ENCODE measurements at places on chromosomes 7 and 10.

DNA sequence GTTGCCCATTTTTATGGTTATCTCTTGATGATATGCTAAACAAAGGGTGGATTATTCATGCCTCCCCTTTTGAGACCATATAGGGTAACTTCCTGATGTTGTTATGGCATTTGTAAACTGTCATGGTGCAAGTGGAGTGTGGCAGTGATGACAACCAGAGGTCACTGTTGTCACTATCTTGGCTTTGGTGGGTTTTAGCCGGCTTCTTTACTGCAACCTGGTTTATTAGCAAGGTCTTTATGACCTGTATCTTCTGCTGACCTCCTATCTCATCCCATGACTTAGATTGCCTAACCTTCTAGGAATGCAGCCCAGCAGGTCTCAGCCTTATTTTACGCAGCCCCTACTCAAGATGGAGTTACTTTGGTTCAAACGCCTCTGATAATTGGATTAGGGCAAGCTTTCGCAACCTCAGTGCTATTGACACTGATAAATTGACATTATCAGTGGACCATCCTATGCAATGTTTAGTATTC lies 36.9 kb downstream of the BAG3 start:
- DNase-seq: no peak

DNA sequence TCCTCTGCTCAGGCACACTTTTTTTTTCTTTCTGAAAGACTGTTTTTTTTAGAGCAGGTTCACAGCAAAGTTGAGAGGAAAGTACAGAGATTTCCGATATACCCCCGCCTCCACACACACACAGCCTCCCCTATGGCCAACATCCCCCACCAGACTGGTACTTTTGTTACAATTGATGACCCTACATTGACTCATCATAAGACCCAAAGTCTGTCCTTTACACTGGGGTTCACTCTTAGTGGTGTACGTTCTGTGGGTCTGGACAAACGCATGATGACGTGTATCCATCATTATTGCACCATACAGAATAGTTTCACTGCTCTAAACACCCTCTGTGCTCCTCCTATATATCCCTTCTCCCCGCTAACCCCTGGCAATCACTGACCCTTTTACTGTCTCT lies 107.7 kb downstream of the RBM20 start:
- DNase-seq: no peak

- no peak for DNase-seq
These were observed 491 bp upstream of the SH2D4B start for GRCh38 chr10:80537086-80537735.

DNA sequence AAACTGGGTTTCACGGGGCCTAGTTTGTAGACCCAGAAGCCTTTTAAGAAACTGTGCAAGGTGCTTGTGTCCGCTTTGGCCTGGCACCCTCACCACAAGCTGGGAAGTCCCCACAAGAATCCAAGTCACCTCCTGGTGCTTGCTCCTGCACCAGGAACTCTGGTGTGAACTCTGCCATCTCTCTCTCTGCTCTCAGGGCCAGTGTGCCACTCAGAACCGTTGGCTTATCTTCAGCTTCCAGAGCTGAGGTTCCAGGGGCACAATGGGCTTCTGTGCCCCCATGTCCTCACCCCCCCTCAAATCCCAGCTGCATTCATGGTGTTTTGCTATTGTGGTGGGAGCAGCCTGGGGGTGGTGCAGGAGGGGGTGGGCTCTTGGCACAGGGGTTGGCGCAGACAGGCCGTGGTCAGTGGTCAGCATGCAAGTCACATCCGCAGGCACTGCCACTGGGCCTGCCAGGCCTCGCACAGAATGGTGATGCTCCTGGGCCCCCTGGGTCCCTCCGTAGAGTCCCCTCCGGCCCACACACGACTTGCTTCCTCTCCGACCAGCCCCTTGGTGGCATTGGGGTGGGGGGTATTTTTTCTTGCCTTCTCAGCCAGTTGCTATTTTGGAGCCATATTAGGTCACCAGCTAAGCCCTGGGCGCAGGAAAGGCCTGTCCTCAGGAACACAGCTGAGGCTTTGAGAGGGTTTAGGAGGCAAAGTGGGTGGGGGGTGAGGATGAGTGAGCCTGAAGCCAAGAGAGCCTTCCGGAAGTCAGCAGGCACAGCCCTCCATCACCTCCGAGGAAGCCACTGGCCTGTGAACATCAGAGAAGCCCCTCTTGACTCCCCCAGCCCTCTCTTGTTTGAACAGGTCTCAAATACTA lies 3.0 kb downstream of the ZCCHC24 start:
- DNase-seq: no peak

DNA sequence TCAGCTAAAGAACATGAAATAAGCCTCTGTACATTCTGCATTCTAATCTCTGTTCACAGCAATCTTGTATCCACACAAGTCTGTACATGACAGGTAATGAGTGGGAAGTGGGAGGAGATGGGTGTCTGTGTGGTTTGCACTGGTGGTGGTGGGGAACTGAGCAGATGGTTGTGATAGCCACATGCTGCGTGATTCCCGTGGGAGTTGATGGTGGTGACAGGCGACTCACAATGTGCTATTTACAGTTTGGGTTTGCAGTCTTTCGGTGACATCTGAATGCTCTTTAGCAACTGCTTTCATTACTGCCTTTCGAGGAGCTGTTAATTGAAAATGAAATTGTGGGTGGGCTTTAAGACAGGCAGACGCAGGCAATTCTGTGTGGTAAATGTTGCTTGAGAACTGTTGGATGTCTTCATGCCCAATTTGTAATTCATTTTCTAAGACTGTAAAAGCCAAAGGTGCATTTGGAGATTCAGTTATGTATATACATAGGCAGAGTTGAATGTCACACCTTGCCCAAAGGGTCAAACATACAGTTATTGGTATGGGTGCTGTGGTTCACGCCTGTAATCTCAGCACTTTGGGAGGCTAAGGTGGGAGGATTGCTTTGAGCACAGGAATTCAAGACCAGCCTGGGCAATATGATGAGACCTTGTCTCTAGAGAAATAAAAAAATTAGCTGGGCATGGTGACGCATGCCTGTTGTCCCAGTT lies 308.2 kb downstream of the AUTS2 start:
- no peak for DNase-seq

GRCh38 chr10:88974012-88974411 lies 16.6 kb upstream of the FAS start:
- DNase-seq: no peak

DNA sequence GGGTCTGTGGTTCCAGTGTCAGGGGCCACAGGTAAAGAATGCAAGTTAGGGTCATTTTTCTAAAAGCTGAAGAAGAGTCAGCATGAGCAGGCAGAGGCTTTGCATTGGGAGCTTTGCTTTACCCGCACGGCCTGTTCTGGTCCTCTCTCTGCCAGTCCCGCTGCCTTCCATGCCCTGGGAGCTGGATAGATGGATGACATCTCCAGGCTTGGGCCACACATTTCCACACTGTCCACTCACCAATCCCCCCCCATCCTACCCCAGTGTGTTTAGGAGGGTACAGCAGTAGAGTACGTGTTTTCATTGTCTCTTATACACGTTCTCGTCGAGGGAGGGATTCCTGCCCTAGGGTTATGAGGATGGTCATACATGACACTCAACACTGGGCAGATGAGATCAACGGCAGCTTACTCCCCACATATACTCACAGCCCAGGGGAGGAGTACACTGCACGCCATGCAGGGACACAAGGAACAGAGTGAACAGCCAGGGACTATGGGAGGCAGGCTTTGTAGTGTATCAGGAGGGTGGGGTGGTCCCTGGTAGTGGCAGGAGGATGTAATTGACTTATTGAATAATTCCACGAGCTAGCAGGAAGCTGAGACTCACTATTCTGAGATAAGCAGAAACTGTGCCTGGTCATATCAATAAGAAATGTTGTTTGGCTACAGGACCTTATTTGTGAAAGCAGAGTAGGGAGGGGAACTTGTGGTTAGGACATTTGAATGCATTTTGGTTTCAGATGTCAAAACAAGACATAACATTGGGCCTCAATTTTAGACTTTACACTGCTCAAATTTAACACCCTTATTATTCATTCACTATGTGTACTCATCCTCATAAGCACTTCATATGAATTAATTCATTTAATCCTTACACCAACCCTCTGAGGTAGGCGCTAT lies 36.6 kb downstream of the PLPP4 start:
- DNase-seq: no peak
